ENCODE measurements at places on chromosomes 3 and 15. TPM values are rescaled to one million over a fixed set of nuclear protein-coding genes. Genes with fewer than 3 reads are reported as not detected.

The GPR27 gene
- 0.74 TPM for total RNA-seq

The PGBD4 gene
- total RNA-seq = 3.2 TPM

- DNase-seq = no peak
Measured at GRCh38 chr3:156433910-156434309, 121.0 kb downstream of the SSR3 start.

- DNase-seq = no peak
Measured at GRCh38 chr3:14915636-14916222, 31.7 kb upstream of the NR2C2 start.

DNA sequence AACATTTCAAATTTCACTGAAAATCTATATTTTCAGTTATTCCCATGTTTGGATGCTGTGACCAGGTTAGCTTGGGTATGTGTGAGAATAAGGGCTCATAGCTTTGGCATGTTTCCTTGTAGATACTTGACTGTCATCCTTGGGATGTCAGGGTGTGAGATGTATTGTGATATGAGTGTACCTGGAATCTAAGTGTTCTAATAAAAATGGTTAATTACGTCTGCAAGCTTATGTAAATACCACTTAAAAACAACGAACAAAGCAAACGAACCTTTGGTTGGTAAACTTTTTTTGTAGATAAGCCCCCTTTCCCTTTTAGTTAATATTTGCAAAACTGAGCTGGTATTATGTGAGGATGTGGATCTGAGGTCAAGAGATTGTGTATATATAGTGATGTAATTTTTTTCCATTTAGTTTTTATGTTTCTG is 63.5 kb downstream of the FNDC3B start:
- no peak for DNase-seq

GRCh38 chr3:9468460-9468859 is 71.0 kb downstream of the SETD5 start:
- DNase-seq = no peak

The IL17RC gene
- total RNA-seq = 0.18 TPM

Measured in activated naive CD4-positive, alpha-beta T cell treated with anti-CD3 and anti-CD28 coated beads, Interleukin-2, amount 50 U/mL, for 72 hours (primary cell).